ENCODE measurements at places on chromosomes 13 and 19. TPM values are rescaled to one million over a fixed set of nuclear protein-coding genes. Genes with fewer than 3 reads are reported as not detected.

GRCh38 chr19:3210347-3211017 lies 14.0 kb upstream of the CELF5 start:
- no peak for DNase-seq
- H3K27me3 ChIP-seq: no peaks in the 10 kb centered on the region
- H3K4me1 ChIP-seq: no peaks in the 10 kb centered on the region
- H3K27ac ChIP-seq: no peak overlapping the region
- H3K4me3 ChIP-seq: no peak overlapping the region
- H3K36me3 ChIP-seq: peaks cover 29% of the 10 kb centered on the region

DNA sequence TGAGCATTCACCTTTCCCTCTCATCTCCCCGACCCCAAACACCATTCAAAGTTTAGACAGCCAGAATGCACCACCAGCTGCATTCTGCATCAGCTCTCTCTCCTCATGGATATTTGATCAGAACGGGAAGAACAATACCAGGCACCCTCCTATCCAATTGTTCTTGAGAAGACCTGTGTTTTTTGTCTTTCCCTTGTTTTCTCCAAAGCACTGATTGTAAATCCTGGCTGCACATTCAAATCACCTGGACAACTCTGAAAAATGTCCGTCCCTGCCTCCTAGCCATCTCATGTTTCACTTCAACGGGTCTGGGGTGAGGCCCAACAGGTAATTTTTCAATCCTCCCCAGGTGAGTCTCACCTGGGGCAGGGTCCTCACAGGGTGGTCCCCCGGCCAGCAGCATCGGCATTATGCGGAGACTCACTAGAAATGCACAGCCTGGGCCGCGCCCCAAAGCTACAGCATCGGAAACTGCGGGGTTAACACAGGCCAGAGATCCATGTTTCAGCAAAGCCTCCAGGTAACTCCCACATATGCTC lies 5.5 kb downstream of the IRS2 start:
- H3K4me1 ChIP-seq: peaks cover 68% of the 10 kb centered on the region
- peak overlapping the region; percentile 54 for H3K4me3 ChIP-seq
- peak overlapping the region; percentile 79 for H3K27ac ChIP-seq
- H3K36me3 ChIP-seq: peaks cover 25% of the 10 kb centered on the region

- no peak overlapping the region for H3K27ac ChIP-seq
- no peak for DNase-seq
- H3K36me3 ChIP-seq: no peaks in the 10 kb centered on the region
- no peak overlapping the region for H3K4me3 ChIP-seq
- peaks cover 3% of the 10 kb centered on the region for H3K4me1 ChIP-seq
- H3K27me3 ChIP-seq: no peaks in the 10 kb centered on the region
Measured at GRCh38 chr13:51148952-51149573, 38.0 kb upstream of the C13orf42 start.

DNA sequence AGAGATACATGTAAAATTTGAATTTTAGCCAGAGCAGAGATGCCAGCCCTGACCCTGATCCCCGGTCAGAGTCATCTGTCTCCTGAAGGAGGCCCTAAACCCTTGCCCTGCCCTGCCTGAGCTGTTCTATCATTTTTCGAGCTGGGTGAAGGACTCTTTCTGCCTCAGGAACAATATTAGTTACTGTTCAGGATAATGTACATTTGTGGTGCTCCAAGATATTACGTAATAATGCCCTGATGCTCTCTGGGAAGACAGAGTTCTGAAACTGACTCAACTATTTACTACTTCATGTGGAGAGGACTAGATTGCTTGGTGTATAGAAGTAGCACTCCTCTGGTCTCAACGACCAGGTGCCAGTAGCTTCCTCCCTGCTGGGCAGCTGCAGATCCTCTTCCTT lies 37.9 kb upstream of the UBL3 start:
- no peaks in the 10 kb centered on the region for H3K4me1 ChIP-seq
- DNase-seq: no peak
- H3K27me3 ChIP-seq: no peaks in the 10 kb centered on the region
- no peak overlapping the region for H3K27ac ChIP-seq

GRCh38 chr13:30835442-30835841 lies 70.6 kb upstream of the MEDAG start:
- no peak overlapping the region for H3K4me3 ChIP-seq
- no peaks in the 10 kb centered on the region for H3K27me3 ChIP-seq
- H3K36me3 ChIP-seq: no peaks in the 10 kb centered on the region
- no peaks in the 10 kb centered on the region for H3K4me1 ChIP-seq
- peak; percentile 55 for DNase-seq
- no peak overlapping the region for H3K27ac ChIP-seq

GRCh38 chr13:26562512-26562890 lies 5.0 kb downstream of the WASF3 start:
- no peaks in the 10 kb centered on the region for H3K27me3 ChIP-seq
- H3K4me3 ChIP-seq: no peak overlapping the region
- peaks cover 11% of the 10 kb centered on the region for H3K4me1 ChIP-seq
- no peak overlapping the region for H3K27ac ChIP-seq
- no peak for DNase-seq

- peak; percentile 77 for DNase-seq
- no peaks in the 10 kb centered on the region for H3K36me3 ChIP-seq
- no peaks in the 10 kb centered on the region for H3K27me3 ChIP-seq
- H3K27ac ChIP-seq: no peak overlapping the region
- H3K4me1 ChIP-seq: no peaks in the 10 kb centered on the region
- no peak overlapping the region for H3K4me3 ChIP-seq
Measured at GRCh38 chr19:3154957-3155736, 19.3 kb downstream of the GNA15 start.

- no peak overlapping the region for H3K27ac ChIP-seq
- H3K4me3 ChIP-seq: no peak overlapping the region
- DNase-seq: no peak
- H3K27me3 ChIP-seq: no peaks in the 10 kb centered on the region
- H3K36me3 ChIP-seq: no peaks in the 10 kb centered on the region
Measured at GRCh38 chr13:42405665-42406390, 133.9 kb downstream of the AKAP11 start.

DNA sequence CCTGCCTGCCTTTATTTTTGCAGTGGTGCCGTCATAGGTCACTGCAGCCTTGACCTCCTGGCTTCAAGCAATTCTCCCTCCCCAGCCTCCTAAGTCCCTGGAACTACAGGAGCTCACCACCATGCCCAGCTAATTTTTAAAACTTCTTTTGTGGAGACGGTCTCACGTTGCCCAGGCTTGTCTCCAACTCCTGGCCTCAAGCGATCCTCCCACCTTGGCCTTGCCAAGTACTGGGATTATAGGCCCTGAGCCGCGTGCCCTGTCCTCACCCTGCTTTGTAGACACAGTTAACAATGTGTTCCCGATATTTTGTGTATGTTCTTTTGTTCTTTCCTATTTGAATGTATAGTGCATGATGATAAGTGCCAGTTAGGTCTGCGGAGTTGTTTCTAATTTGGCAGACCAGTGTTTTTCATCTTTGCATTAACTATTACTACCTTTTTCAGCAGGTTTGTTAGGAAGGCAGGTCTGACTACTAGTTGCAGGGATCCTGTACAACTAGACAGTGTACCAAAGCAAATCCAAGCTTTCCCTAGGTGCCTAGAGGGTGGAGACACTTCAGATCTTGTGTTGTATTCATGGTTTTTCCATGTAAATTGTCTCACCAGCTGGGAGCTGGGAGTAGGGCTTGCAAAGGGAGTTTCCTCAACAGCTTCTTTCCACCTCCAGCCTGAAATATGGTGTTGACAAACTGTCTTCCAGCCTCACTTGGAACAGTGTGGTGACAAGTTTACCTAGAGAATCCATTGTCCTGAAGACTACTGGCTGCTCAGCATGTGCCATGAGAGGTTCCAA lies 9.5 kb upstream of the WTIP start:
- H3K4me1 ChIP-seq: no peaks in the 10 kb centered on the region
- no peaks in the 10 kb centered on the region for H3K27me3 ChIP-seq
- peaks cover 30% of the 10 kb centered on the region for H3K36me3 ChIP-seq
- no peak overlapping the region for H3K4me3 ChIP-seq

The IQCN gene
- total RNA-seq: 1.6 TPM

The NLRP4 gene
- total RNA-seq: not detected

The ZNF428 gene
- 37.7 TPM for total RNA-seq

The CACNG6 gene
- not detected for total RNA-seq

The ADPRHL1 gene
- total RNA-seq: 5.2 TPM

The F10 gene
- total RNA-seq: 7.6 TPM

The SIGLEC12 gene
- total RNA-seq: 0.16 TPM

The UBL3 gene
- 41.1 TPM for total RNA-seq

The KIRREL2 gene
- not detected for total RNA-seq

The ZNF780B gene
- total RNA-seq: 22.1 TPM

The C2CD4C gene
- 1.2 TPM for total RNA-seq
